ENCODE measurements at places on chromosomes 4 and X.

- DNase-seq: no peak
These were observed 89.3 kb downstream of the TSPAN5 start for GRCh38 chr4:98568941-98569663.

DNA sequence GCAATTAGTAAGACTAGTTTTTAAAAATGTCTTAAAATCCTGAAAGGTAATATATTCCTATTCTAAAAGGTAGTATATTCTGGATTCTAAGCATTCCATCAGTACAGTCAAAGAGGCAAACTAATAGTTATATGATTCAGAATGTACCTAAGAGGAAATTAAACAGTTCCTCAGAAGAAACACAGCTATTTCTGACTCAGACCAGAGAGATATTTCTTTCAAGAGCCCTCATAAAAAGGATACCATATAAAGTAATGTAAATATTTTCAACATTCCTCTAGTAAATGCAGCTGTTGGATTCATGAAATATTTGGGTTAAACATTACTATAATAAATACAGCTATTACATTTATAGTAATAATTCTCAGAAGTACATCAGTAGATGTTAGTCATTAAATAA, 358.3 kb downstream of the MAGEB5 start:
- no peak for DNase-seq

- DNase-seq: no peak
These were observed 235.9 kb downstream of the RPA4 start for GRCh38 chrX:97119474-97120109.

GRCh38 chr4:143382596-143382995, 45.9 kb downstream of the GAB1 start:
- DNase-seq: no peak

- DNase-seq: no peak
These were observed 2.2 kb downstream of the SLIT2 start for GRCh38 chr4:20253735-20254409.

DNA sequence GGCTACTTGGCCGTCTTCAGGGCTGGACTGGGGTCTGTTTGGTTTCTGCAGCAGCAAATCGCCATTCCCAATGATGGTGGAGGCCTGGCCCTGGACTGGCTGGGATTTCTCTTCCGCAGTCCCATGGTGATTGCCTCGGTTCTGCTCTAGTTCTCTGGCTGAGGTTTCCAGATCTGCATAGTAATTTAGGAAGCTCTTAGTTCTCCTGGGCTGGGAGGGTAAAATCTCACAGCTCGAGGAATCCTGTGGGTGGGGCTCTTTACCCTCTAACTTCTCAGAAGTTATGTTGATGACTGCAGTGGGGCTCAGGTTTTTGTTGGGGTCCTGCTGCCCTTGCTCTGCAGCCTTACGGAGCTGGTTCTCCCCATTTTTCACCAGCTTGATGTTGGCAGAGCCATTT, 200.6 kb downstream of the APBB2 start:
- DNase-seq: no peak

DNA sequence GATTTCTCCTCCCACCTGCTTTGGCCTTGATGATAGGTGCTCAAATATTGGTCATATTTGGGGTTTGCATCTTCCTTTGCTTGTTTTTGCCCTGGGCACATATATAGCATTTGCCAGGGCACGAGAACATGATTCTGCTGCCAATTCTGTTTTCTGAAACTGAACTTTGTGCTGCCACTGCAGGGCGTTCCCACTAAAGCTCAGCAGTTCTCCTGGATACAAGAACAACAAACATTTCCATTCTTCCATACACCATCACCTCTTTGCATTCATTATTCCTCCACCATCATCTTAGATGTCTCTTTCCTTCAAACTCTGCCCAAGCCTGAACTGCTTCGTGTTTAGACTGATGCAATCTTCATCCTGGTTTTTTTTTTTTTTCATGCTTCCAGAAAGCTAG, 36.3 kb upstream of the GATB start:
- DNase-seq: no peak

DNA sequence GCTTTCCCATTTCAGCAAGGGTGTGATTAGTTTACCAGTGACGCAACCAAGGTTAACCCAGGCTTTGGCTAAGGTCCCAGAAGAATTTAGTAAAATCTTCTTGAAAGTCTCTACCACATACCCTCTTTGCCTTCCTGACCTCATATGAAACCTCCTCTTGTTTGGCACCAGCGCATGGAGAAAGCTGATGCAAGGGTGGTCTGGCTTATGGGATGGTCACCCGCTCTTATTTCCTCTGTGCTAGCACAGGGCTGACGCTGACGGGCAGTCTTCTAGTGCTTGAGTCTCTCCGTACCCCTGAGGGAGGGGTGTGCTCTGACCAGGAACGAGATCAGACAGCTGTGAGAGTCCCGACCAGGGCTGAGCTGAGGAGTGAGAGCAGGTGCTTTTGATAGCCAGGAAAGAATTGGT, 137.6 kb downstream of the TENM3 start:
- no peak for DNase-seq

DNA sequence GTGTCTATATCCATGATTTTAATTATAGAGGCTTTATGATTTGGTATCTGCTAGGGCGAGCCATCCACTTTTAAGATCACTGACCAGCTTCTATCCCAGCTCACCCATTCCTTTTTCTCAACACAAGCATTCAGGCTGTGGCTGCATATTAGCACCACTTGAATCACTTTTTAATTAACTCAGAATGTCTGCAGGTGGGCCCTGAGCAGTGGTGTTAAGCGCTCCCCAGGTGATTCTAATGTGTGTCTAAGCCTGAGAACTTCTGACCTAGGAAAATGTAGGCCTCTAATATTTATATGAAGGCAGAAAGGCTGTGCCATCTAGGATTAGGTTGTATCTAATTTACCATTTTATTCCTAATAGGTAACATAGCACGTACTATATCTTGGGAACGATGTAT, 19.8 kb upstream of the QRFPR start:
- DNase-seq: no peak

GRCh38 chr4:159582685-159583084, 479.8 kb downstream of the RAPGEF2 start:
- no peak for DNase-seq

DNA sequence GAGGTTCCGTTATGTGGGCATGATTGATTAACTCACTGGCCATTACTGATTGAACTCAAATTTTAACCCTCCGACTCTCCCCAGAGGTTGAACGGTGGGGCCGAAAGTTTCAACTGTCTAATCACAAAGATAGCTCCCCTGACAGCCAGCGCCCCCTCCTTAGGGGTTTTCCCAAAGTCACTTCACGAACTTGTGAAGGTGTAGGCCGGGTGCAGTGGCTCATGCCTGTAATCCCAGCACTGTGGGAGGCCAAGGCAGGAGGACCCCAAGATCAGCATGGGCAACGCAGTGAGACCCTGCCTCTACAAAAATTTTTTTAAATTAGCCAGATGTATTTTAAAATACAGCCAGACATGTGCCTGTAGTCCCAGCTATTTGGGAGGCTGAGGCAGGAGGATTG, 39.8 kb upstream of the RBM47 start:
- no peak for DNase-seq

- no peak for DNase-seq
These were observed 24.4 kb upstream of the BCORL1 start for GRCh38 chrX:129958083-129958465.

GRCh38 chr4:108029016-108029720, 39.5 kb downstream of the HADH start:
- DNase-seq: no peak
